ENCODE measurements at places on chromosomes 12 and 14. TPM values are rescaled to one million over a fixed set of nuclear protein-coding genes. Genes with fewer than 3 reads are reported as not detected.

Gene TAC3
- total RNA-seq = not detected

GRCh38 chr12:112747501-112747900 lies 44.0 kb upstream of the RPH3A start:
- no peak overlapping the region for H3K27ac ChIP-seq
- H3K36me3 ChIP-seq = no peaks in the 10 kb centered on the region
- no peak for DNase-seq
- no peaks in the 10 kb centered on the region for H3K27me3 ChIP-seq
- H3K4me3 ChIP-seq = no peak overlapping the region

GRCh38 chr14:101178184-101179072 lies 274.9 kb upstream of the RTL1 start:
- H3K4me3 ChIP-seq = no peak overlapping the region
- no peak overlapping the region for H3K27ac ChIP-seq
- no peaks in the 10 kb centered on the region for H3K27me3 ChIP-seq
- no peak for DNase-seq
- H3K36me3 ChIP-seq = no peaks in the 10 kb centered on the region
- H3K4me1 ChIP-seq = no peaks in the 10 kb centered on the region

DNA sequence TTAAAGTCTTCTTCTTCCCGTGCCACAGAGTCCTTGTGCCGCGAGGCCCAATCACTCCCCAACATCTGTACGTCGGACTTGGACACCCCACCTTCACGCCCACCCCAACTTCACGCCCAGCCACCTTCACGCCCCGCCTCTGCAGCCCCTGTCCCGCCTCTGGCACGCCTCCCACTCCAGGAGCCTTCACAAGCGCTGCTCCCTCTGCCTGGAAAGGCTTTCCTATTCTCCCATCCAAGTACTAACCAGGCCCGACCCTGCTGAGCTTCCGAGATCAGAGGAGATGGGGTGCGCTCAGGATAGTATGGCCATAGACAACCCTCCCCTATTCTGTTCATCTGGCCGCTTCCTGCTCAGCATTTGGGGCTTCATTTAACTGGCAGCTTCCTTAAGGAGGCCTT lies 17.3 kb upstream of the EIF5 start:
- no peaks in the 10 kb centered on the region for H3K27me3 ChIP-seq
- no peaks in the 10 kb centered on the region for H3K4me1 ChIP-seq
- DNase-seq = no peak
- H3K36me3 ChIP-seq = no peaks in the 10 kb centered on the region
- H3K27ac ChIP-seq = no peak overlapping the region
- H3K4me3 ChIP-seq = no peak overlapping the region

GRCh38 chr12:57404966-57405640 lies 25.7 kb downstream of the R3HDM2 start:
- DNase-seq = no peak
- no peaks in the 10 kb centered on the region for H3K36me3 ChIP-seq
- H3K27me3 ChIP-seq = no peaks in the 10 kb centered on the region
- H3K27ac ChIP-seq = no peak overlapping the region

- H3K27ac ChIP-seq = no peak overlapping the region
- no peaks in the 10 kb centered on the region for H3K4me1 ChIP-seq
- H3K36me3 ChIP-seq = no peaks in the 10 kb centered on the region
- no peak for DNase-seq
- H3K4me3 ChIP-seq = no peak overlapping the region
These were observed 176.7 kb upstream of the SEL1L start for GRCh38 chr14:81710232-81710845.

All from thoracic aorta (tissue), 2 donors.